ENCODE measurements at places on chromosomes 2 and 18.

DNA sequence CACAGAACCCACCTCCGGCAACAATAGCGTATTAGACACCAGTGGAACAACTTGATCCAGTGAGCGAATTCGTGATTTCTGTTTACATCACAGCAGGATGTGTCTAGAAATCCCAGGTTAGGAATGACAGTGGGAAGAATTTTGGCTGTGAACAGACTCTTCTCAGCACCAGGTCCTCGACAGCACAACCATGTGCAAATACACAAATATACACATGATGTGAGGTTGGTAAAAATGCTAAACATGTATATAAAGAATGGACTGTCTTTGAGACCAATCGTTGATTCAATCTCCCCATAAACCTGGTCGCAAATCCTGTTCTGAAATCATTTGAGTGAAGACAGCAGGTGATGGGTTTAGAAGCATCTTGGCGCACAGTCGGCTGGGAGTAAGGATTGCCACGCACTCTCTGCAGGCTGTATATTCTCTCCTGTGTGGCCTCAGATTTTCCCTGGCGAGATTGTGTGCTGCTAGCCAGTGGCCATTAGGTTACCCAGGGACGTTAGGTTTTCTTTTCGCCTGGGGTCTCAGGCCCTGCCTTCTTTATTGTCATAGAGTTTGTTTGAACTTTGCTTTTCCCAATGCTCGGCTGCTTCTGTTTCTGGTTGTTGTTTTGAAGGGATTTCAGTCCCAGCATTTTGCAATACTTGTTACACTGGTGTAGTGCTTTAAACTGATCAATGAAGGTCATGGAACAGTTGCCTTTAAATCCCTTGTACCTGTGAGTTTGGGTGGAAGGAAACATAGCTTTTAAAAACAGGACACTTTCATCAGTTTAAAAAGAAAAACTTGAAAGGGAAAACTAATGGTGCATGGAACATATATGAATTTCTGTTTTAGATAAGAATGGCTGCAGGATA is 147.3 kb downstream of the ALPK2 start:
- no peak for DNase-seq

DNA sequence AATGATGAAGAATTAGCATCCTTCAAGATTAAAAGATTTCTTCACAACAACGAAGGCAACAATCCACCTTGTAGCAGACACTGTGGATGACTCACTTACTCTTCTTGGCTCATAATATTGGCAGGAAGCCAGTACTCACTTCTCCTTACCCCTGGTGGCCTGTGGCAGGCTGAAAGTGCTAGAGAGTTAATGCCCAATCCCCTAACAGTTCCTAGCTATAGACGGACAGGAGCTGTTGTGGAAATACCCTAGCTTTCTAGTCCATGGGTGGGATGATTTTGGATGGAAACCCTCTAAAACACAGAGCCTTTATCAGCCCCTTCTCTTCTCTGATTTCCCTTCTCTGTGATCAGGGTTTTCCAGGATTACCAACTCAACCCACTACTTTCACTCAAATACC is 128.6 kb upstream of the NYAP2 start:
- no peak for DNase-seq

- DNase-seq = no peak
Observed at GRCh38 chr2:221293949-221294742, 278.0 kb downstream of the EPHA4 start.

DNA sequence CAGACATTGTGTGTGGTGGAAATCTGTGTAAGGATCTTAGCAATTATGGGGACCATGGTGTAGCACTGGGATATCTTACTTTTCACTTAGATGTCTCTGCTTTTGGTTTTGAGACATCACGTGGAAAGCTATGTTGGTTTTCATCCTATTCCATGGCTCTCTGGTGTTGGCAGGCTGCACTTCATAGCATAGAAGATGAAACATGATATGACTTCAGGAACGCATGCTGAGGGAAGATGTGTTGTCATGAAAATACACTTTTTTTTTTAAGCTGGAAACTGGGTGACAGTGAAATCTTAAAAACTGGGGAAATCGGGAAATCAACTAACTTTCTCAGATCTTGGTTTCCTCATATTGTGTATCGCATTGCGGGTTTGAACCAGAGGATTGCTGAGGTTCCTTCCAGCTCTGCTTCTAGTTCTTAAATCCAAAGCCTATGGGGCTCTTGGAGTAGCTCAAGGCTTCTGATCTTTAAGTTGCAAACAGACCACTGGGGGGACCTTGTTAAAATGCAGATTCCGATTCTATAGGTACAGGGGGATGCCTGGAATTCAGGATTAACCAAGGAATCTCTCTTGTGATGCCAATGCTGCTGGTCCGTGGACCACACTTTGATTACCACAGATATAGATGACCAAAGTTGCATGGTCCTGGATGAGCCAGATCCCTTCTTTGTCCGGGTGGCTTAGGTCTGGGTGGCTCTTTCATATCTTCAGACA is 160.7 kb downstream of the SH3RF3 start:
- DNase-seq = no peak

GRCh38 chr2:28868611-28869010 is 1.5 kb downstream of the TRMT61B start:
- no peak for DNase-seq

- DNase-seq = no peak
Observed at GRCh38 chr2:217932803-217933616, 69.8 kb downstream of the TNS1 start.

DNA sequence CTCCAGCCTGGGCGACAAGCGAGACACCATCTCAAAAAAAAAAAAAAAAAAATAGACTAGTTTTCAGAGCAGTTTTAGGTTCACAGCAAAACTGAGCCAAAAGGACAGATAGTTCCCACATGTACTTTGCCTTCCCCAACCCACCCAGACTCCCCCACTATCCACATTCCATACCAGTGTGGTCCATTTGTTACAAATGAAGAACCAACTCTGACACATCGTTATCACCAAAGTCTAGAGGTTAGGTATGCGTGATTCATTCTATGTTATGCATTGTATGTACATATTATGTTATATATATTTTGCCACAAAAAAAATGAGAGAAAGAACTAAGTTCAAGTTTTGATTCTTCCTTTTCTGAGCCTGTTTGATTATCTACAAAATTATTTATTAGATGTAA is 3.5 kb downstream of the DUSP11 start:
- DNase-seq = no peak

DNA sequence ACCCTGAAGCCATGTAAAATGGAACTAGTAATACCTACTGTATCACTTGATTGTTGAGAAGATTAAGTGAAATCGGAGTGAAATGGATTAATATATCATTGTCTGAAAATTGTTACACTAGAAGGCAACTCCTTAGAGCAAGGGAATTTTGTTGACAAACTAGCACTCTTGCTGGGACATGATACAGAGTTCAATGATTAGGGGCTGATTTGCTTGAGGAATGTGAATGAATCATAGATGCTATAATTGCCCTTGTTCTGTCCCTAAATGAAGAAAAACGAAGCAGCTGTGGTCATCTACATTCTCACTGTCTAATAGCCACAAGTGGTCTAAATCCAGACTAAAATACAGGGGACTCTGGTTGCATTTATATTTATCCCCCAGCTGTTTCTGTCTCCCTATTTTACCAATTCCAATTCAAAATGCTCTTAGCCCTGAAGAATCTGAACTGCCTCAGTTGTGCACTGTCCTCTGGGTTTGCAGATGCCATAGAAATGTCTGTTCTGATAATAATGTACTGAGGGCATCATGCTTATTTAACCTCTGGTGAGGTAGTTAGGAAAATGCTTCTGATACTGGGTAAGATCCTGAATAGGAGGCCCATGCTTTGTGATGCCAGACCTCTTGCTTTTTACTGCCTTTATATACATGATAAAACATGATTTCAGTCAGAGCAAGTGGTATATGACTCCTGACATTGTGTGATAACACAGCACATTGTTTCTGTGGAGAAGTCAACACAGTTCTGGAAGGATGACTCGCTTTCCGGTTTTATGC is 382.1 kb downstream of the NRXN1 start:
- no peak for DNase-seq

GRCh38 chr2:160141419-160141818 is 58.7 kb downstream of the ITGB6 start:
- DNase-seq = no peak

GRCh38 chr2:40700231-40700954 is 248.5 kb upstream of the SLC8A1 start:
- DNase-seq = no peak

Measured in activated T-helper 9 cell treated with anti-CD3 and anti-CD28 coated beads, Interleukin-2, amount 50 U/mL, for 16 hours (primary cell).